Hindlimb muscle (tissue), 1 donor: ENCODE measurements at places on chromosomes 3 and 15. TPM values are rescaled to one million over a fixed set of nuclear protein-coding genes. Genes with fewer than 3 reads are reported as not detected.

Gene CPN2
- polyA plus RNA-seq: 0.09 TPM

Gene PIGZ
- polyA plus RNA-seq: 1.6 TPM

Gene RPN1
- 89.1 TPM for polyA plus RNA-seq

DNA sequence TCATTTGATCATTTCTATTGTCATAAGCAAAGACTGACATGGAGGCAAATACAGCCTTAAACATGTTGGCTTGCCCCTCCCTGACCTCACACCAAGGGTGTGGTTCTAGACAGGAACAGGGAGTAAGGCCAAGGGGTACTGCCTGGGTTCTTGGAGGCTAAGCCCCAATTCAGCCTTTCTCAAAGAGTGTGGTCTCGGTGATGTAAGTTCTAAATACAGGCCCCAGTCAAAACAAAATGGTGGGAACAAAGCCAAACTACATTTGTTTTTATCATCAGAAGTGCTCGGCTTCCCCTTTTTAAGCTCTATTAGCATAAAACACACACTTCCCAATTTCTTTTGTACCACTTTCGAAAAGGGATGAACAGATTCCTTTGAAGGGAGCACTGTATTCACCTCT, 129.5 kb downstream of the ATP8B4 start:
- DNase-seq: peak; percentile 19

Gene GOLGA6A
- 0.08 TPM for polyA plus RNA-seq

- DNase-seq: no peak
These were observed 39.4 kb upstream of the WNT5A start for GRCh38 chr3:55526332-55527030.

DNA sequence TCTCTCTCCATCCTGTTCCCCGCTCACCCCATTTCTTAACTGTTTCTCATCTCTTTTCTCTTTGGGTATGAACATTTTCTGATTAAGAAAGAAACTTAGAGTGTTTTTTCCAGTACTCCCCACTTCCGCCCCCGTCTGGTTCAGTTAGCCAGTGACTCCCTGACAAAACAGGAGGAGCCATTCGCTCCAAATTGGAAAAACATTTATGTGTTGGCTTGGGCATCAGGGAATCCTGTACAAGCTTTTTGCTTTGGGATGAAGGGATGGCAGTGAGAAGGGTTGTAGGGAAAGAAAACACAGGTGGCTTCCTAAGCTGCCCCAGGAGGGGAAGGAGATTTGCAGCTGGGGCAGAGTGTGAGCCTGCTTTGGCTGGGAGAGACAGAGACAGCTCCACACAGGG, 47.0 kb downstream of the BOC start:
- DNase-seq: peak; percentile 73

Gene C3orf70
- polyA plus RNA-seq: 3.5 TPM

- DNase-seq: no peak
These were observed 24.9 kb downstream of the SIAH2 start for GRCh38 chr3:150737874-150738679.

Gene SNRPN
- polyA plus RNA-seq: 170 TPM

- no peak for DNase-seq
These were observed 331.0 kb upstream of the ROPN1 start for GRCh38 chr3:124322966-124323365.

- no peak for DNase-seq
These were observed 600.8 kb downstream of the FOXP1 start for GRCh38 chr3:70982700-70983140.

- DNase-seq: peak; percentile 29
These were observed 53.0 kb upstream of the ST3GAL6 start for GRCh38 chr3:98710067-98710659.

- no peak for DNase-seq
These were observed 4.9 kb downstream of the UBR1 start for GRCh38 chr15:43100971-43101370.

- DNase-seq: no peak
These were observed 52.4 kb downstream of the SLC9A9 start for GRCh38 chr3:143795874-143796273.

DNA sequence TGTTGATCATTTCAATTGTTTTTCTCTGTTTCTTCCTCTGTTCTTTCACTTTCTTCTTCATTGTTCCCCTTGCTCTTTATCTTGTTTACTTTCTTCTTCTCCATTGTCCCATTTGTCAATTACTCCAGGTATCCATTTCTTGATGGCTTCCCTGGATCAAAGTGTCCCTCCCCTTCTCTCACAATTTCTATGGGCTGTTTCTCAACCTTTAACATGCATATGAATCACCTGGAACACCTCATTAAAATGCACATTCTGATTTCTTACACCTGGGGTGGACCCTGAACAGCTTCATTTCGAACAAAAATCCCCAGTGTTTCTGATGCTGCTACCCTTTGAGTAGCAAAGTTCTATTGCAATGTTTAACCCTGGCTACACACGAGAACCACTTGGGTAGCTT, 454.8 kb downstream of the EPHA6 start:
- no peak for DNase-seq

DNA sequence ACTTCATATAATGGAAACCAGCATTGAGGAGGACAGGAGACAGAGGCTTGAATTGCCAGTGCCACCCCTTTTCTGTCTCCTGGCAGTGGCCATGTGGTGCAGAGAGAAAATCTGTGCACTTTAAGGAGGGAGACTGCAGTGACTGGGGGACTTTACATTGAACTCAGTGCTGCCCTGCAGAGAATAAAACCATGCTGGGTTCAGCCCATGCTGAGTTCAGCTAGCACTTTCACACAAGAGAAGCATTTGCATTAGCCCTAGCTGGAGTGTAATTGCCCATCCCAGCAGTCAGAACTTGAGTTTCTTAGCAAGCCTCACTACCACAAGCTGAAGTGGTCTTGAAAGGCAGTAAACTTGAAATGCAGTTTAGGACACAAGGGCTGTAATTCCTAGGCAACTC, 677.5 kb downstream of the ZPLD1 start:
- no peak for DNase-seq

Gene CHRFAM7A
- 2.1 TPM for polyA plus RNA-seq

Gene PYGO1
- polyA plus RNA-seq: 8.0 TPM

Gene SLC22A13
- 0.18 TPM for polyA plus RNA-seq

DNA sequence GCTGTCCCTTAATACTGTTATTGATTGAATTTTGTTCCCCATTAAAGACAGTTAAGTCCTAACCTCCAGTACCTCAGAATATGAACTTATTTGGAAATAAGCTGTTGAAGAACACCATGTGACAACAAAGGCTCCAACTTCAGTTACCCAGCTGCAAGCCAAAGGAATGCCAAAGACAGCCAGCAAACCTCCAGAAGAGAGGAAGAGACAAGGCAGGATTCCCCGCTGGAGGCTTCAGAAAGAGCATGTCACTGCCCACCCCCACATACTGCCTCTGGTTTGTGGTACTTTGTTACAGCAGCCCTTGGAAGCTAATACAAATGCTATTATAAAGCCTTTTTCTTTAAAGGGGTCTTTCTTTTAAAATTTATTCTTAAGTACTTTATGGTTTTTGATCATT, 18.4 kb upstream of the NEK10 start:
- no peak for DNase-seq

Gene GNAT1
- 0.37 TPM for polyA plus RNA-seq

GRCh38 chr3:31908391-31909097, 72.5 kb downstream of the OSBPL10 start:
- DNase-seq: no peak

- no peak for DNase-seq
These were observed 143.8 kb upstream of the POU1F1 start for GRCh38 chr3:87420171-87420570.

Gene TCAIM
- polyA plus RNA-seq: 25.5 TPM

GRCh38 chr3:36741285-36741684, 23.1 kb downstream of the DCLK3 start:
- no peak for DNase-seq

GRCh38 chr3:71309342-71309741, 274.2 kb downstream of the FOXP1 start:
- DNase-seq: no peak

GRCh38 chr3:171743327-171744157, 66.7 kb downstream of the PLD1 start:
- no peak for DNase-seq

Gene NME9
- 0.86 TPM for polyA plus RNA-seq

Gene SCG5
- polyA plus RNA-seq: 7.0 TPM

DNA sequence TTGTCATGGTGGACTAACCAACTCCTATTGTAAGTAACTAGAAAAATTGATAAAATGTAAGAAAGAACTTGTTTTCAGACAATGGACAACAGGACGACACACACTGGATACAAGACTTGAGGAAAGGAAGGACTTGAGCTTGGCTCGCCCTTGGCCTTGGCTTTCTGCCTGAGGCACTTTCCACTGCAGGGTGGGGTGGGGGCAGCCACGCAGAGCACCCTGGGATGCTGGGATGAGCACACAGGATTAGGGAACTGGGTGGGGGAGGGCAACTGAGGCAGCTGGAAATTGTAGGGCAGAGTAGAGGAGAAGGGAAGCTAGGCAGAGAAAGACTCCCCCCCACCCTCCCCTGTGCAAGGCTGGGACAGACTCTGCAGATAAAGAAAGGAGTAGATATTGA, 25.5 kb upstream of the HHATL start:
- no peak for DNase-seq

- DNase-seq: no peak
These were observed 303.0 kb downstream of the ADAMTS17 start for GRCh38 chr15:100038736-100039135.

DNA sequence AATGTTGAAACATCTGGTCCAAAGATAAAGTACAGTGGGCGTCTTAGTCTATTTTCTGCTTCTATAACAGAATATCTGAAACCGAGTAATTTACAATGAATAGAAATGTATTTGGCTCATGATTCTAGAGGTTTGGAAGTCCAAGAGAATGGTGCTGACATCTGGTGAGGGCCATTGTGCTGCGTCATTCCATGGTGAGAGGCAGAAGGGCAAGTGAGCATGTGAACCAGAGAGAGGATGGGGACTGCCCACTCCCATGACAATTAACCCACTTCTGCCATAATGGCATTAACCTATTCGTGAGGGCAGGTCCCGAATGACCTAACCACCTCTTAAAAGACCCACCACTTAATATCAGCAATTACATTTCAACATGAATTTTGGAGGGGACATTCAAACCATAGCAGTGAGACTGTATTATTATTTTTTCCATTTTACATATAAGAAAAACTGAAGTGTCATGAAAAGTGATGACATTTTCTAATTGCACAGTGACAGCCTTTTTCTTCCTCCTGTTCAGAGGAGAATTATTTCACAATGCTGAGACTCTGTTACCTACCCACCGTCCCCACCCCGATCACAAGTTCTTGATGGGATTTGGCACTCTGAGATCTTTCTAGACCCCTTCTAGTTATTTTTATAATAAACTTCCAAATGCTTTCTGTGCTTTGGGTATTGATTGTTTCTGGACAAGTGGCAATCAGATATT, 238.8 kb downstream of the RPLP1 start:
- DNase-seq: no peak

Gene CTXN2
- polyA plus RNA-seq: not detected

DNA sequence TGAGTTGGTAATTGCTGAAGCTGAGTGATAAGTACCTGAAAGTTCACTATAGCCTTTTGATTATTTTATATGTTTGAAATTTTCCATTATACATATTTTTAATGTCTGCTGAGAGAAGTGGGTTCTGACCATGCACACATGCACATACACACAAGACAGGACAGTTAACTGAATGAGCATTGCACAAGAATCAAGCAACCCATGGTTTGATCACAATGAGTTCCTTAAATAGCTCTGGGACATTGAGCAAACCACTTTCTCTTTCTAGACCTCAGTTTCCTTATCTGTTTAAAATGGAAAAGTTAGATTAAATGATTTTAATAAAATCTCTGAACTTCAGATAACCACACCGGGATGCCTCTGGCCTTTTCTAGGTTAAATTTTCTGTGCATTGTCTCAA, 26.7 kb downstream of the SNTN start:
- DNase-seq: no peak

GRCh38 chr3:76965122-76965725, 74.7 kb upstream of the ROBO2 start:
- DNase-seq: no peak

Gene LRTM1
- polyA plus RNA-seq: 96.0 TPM

Gene EPB42
- 2.5 TPM for polyA plus RNA-seq

- DNase-seq: no peak
These were observed 69.8 kb downstream of the CHRNA7 start for GRCh38 chr15:32099956-32100684.
